ENCODE measurements at places on chromosomes 5 and 9.
A peak's percentile ranks its signal among the peaks of the same experiment; 100 is the strongest.

- no peak for DNase-seq
Observed at GRCh38 chr9:38036359-38037084, 32.5 kb downstream of the SHB start.

GRCh38 chr9:132312873-132313272, 41.9 kb downstream of the SETX start:
- DNase-seq: no peak

GRCh38 chr5:134873494-134873893, 677 bp upstream of the TXNDC15 start:
- DNase-seq: no peak

GRCh38 chr5:14218897-14219573, 75.9 kb downstream of the TRIO start:
- no peak for DNase-seq

DNA sequence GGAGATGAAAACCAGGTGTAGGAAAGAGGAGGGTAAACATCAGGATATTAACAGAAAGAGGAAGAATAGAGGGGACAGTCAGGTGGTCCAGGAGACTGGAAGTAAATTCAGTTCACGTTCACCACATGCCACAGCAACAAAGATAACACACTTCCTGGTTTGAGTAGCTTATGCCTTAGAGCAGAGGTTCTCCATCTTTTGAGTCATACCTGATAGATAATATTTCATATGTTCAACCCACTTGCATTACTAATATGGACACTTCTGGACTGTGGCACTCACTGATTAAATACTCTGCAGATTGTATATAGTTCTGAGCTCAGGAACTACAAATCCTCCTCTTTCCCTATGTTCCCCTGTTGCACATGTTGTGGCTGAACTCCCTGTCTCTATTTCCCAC, 179.9 kb upstream of the NR3C1 start:
- DNase-seq: no peak

DNA sequence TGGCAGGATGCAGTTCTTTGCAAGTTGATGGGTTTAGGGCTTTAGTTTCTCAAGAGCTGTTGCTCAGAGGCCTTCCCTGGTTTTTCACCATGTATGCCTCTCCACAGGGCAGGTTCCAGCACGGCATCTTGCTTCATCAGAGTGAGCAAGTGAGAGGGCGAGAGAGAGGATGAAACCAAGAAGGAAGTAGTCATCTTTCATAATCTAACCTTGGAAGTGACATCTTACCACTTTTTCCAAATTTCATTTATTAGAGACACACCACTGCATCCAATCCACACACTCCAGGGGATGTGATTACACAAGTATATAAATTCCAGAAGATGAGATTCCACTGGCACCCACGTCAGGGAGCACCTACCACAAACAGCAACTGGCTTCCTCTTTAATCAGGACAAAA, 294.4 kb downstream of the MARCHF11 start:
- no peak for DNase-seq

GRCh38 chr9:134959971-134960310, 42.2 kb upstream of the FCN1 start:
- DNase-seq: no peak

DNA sequence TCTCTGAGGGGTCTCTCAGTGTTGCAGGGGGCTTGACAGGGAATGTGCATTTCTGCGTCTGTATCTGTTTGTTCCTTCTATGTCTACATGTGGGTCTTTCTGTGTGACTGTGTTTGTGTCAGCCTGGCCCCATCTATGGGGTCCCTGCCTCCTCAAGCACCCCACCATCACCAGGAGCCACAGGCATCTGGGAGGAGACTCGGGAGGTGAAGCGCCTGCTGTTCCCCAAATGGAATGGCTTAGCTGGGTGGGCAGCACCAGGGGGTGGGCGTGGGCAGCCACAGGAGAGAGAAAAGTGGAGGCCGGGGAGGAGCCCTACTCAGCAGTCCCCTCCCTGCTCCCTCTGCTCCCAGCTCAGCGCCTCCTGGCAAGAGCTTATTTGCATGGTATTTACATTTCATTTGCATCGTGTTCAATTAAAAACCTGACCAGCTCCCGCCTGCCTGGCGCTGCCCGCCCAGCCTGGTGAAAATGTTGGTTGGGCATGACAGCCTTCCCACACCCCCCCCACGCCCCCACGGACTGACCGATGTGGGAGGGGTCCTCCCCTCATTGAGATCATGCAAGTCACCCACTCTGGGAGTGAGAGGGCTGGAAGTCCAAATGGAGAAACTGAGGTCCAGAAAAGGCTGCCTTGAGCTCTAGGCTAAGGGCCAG, 50.5 kb downstream of the CXXC5 start:
- no peak for DNase-seq

DNA sequence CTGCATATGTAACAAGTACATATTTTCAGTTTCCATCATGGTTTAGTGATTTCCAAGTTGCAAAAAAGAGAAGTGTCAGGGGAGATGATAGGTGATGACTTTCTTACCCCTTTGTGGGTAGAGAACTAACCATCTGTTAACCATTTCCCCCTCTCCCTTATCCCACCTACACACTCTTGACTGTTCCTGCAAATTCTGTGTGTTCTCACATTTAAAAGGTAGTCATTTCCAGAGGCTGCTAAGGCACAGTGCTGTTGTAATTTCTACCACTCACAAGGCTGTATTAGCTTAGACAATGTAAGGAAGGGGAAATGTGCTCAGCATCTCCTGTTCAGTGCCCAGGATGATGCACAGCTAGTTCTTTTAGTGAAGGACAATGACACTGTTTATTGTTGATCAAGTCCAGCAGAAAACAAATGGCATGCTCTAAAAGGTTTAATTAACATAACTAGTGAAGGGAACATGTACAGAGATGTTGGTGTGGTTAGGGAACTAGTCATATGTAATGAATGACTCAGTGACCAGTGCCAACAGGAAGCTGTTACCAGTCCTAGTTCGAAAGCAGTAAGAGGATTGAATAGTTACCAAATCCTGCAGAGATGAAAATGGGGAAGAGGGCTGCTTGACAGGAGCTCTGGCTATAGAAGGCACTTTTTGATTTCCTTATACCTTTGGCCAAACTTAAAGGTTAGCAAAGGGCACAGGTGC, 165.1 kb downstream of the PLK2 start:
- no peak for DNase-seq

- no peak for DNase-seq
Observed at GRCh38 chr5:145978171-145978570, 41.8 kb downstream of the SH3RF2 start.

- no peak for DNase-seq
Observed at GRCh38 chr9:114745879-114746550, 59.8 kb downstream of the TNFSF15 start.

DNA sequence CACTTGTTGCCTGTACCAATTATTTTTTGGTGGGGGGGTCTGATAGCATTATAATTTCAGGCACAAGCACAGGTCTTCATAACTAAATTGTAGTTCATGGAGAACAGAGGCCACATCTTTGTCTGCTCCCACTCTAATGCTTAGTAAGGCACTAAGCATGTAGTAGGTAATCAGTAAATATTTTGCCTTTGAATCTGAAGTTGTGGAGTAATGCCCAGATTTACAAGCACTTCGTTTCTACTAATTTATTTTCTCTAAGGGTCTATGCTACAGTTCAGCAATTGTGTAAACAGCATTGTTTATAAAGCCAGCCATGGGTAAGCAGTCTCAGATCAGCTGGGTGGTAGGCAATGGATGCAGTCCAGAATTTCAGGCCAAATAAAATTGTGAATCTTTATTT, 78.6 kb downstream of the GRIA1 start:
- no peak for DNase-seq

DNA sequence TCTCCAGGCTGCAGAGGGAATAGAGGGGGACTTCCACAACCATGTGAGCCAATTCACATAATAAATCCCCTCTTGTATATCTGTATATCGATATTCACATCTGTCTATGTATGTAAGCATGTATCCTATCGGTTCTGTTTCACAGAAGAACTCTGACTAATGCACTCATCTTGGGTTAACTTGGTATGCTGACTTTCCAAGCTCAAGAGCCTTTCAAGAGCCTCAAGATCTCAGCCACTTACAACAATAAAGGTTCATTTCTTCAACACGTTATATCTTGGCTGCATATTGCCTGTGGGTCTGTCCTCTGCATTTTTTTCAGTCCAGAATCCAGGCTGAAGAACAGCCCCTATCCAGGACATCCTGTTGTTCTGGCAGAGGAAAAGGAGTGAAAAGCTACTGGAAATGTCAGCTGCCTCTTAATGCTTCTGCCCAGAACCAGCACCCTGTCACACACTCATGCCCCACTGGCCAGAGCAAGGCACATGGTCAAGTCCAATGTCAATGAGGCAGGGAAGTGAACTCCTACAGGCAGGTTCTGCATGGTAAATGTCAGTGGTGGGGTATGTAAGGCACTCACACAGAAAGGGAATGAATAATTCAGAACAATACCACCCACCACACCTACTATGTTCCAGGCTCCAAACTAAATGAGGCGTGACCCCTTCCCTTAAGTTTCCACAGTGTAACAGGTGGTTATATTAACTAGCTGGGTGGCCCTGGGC, 91.6 kb upstream of the ICE1 start:
- no peak for DNase-seq

GRCh38 chr5:144453753-144454152, 283.1 kb downstream of the KCTD16 start:
- no peak for DNase-seq

GRCh38 chr5:118095115-118095514, 893.2 kb downstream of the DTWD2 start:
- no peak for DNase-seq

GRCh38 chr9:38309324-38310195, 82.9 kb upstream of the ALDH1B1 start:
- no peak for DNase-seq

DNA sequence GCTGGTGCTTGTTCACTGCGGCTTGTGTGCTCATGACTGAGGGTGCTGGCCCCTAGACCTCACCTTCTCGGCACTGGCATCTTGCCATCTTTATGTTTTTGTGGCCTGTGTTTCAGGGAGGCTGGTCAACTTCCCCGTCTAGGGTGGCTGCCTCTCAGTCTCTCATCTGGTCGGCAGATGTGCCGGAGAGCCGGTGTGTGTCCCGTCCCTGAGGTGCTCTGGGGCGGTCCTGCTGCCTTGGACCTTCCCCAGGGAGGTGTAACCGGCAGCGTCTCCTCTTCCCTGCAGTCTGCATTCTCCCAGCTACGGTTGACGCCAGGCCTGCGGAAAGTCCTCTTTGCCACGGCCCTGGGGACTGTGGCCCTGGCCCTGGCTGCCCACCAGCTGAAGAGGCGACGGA, 5.6 kb downstream of the MIGA2 start:
- DNase-seq: no peak

DNA sequence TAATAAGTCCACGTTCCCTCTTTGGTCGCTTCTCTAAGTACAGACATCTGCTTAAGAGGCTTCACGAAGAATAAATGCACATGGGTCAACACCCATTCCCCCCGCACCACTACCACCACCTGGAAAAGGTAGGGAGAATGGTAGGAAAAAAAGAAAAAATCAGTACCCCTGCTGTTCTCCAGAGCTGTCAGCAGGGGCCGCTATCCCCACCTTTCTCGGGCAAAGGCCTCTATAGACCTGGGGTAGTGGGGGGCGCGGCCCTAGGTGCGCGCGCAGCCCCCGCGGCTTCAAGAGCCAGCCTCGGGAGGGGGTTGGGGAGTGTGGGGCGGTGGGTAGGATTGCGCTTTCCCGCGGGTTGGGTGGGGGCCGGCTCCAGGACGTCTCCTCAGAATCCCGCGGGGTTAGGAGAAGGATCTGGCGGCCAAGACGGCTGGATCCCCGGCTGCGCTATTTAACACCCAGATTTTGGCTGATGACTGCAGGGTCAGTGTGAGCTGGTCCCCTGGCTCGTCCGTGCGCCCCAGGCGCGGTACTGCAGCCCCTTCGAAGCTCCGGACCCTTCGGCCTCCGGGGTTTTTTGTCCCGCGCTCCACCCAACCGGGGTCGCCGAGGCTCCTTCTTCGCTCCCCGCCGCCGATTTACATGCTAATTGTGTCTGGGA, 1.6 kb upstream of the SEMA6A start:
- peak; percentile 34 for DNase-seq

GRCh38 chr5:76926329-76927105, 26.3 kb upstream of the CRHBP start:
- no peak for DNase-seq

DNA sequence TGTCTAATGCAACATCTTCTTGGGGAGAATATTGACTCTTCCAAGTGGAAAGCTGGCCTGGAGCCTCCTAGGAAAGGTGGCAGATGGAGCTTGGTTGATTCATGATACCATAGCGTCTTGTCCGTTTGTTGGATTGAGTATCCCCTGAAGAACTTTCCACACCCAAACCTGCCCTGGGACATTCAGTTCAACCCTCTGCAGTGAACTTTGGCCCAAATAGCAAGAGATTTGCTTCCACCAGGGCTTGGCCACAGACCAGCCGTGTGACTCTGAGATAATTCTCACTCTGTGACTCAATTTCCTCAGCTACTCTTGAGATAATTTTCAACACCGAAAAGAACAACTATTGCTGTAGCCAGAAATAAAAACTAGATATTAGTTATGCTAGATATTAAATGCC, 108.0 kb upstream of the RAD23B start:
- no peak for DNase-seq

Measured in stimulated activated CD8-positive, alpha-beta memory T cell treated with anti-CD3 and anti-CD28 coated beads, Interleukin-7, amount 100 ng/mL, for 48 hours (primary cell).